Trophoblast cell (in vitro differentiated cells and primary cell): ENCODE measurements at places on chromosomes 16 and 17.

- DNase-seq: no peak
Measured at GRCh38 chr17:82786427-82786826, 34.6 kb downstream of the TBCD start.

GRCh38 chr17:73575470-73576221 is 68.6 kb downstream of the SDK2 start:
- no peak for DNase-seq

DNA sequence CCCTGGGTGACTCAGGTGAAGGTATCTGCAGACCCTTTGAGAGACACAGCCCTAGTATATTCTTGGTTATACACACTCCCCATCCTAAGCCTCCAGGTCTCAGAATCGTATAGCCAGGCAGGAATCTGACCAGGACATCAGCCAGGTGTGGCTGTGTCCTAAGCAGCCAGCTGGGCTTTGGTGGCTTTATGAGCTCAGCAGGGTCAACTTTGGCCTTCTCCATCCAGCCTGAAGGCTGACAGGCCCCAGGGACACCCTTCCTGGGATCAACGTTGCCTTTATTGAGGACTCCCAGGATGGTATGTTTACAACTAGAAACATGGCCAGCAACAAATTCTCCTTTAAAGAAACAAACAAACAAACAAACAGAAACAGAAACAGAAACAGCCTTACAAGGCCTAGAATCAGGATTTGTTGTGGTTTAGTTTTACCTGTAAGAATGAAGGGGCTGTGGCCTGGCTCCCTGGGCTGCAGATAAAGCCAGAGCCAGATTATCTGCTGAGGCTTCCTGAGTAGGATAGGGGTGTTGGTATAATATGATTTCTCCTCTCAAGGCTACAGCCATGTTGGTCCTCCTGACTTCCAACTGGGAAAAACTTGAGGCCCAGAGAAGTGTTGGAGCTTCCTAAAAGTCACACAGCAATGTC is 8.5 kb downstream of the KIF19 start:
- DNase-seq: no peak

DNA sequence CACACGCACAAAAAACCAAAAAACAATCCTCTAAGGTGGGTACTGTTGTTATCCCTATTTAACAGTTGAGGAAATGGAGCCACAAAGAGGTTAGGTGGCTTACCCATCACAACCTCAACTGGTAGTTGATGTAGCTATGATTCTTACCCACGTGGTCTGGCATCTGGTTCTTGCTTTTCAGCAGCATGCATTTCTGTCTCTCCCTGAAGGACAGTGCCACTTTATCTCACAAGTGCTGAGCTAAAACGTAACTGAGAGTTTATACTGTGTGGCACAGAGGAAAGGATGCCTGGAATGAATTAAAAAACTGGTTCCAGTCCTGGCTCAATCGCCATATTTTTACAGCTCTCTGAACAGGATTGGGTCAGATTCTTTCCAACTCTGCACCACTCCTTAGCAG is 1.9 kb upstream of the CORO6 start:
- DNase-seq: peak; percentile 56

- DNase-seq: no peak
Measured at GRCh38 chr17:81542431-81543338, 9.5 kb downstream of the FAAP100 start.

GRCh38 chr16:55326261-55327092 is 2.5 kb downstream of the IRX6 start:
- no peak for DNase-seq

DNA sequence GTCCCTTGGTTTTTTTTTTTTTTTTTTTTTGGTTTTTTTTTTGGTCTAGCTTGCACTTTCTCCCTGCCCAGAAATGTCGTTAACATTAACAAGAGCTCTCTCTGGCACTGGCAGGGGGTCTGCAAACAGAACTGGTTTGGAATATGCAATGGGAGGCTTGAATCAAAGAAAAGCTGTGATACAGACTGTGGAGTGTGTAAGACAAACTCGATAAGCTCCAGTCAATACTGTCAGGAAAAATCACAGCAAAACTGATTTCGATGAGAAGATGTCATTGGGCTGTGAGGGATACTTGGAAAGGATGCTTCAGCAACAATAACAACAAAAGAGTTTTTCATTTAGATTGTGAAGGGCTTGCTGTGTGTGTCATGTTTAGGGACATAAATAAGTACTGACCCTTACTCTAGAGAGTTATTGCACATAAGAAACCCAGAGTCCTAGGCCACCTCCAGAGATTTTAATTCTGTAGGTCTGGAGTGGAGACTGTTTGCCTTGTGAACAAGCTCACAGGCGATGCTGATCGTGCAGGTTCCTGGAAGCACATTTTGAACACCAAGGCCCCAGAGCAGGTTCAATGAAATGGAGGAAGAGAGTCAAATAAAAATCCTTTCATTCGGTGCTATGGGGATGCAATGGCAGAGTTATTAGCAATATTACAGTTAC is 470.7 kb upstream of the RBFOX1 start:
- no peak for DNase-seq

DNA sequence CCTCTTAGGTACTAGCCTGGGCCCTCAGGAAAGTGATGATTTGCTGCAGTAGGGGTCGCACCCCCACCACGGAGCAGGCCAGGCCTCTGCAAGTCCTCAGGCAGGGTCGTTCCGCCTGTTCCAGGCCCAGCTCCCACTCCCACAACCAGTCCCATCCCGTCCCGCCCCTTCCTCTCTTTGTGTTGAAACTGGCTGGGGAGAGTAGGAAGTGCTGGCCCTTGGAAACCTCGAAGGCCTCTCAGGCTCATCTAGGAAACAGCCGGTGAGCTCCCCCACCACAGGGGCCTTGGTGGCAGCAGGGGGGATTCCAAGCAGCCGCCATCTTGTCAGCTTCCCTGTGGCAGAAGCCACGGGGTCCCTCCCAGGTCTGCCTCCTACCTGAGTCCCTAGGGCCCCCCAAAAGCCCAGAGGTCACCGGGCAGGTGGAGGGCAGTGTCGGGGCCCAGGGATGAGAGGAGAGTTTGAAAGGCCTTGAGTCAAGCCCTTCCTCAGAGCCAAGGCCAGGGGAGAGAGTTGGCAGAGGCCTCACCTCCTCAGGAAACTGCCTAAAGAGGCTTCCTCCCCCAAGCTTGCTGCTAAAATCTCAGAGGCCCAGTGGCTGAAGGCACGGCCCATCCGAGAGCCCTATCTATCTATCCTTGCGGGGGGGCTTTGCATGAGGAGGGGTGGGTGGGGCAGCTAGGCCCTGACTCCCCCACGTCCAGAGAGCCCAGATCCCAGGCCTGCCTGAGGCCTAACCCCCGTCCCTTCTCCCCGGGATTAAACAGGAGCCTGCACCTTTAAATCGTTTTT is 22.2 kb downstream of the MMP15 start:
- no peak for DNase-seq

GRCh38 chr17:51827140-51827539 is 331.4 kb downstream of the CA10 start:
- DNase-seq: no peak

DNA sequence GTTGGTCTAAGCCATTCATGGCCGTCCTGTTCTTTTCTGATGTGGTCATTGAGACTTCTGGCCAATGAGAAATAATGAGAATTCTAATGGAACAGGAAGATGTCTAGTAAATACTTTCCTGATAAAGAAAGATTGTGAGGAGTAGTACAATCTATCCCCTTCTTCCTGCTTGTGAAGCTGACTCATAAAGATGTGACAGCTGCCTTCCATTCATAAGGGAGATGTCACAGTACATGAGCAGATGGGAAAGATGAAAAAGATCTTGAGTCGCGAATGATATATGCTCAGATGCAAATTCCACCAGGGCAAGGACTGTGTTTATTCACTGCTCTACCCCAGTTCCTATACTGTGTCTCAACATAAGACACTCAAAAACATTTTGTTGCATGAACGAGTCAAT is 111.7 kb upstream of the FOXF1 start:
- DNase-seq: no peak

DNA sequence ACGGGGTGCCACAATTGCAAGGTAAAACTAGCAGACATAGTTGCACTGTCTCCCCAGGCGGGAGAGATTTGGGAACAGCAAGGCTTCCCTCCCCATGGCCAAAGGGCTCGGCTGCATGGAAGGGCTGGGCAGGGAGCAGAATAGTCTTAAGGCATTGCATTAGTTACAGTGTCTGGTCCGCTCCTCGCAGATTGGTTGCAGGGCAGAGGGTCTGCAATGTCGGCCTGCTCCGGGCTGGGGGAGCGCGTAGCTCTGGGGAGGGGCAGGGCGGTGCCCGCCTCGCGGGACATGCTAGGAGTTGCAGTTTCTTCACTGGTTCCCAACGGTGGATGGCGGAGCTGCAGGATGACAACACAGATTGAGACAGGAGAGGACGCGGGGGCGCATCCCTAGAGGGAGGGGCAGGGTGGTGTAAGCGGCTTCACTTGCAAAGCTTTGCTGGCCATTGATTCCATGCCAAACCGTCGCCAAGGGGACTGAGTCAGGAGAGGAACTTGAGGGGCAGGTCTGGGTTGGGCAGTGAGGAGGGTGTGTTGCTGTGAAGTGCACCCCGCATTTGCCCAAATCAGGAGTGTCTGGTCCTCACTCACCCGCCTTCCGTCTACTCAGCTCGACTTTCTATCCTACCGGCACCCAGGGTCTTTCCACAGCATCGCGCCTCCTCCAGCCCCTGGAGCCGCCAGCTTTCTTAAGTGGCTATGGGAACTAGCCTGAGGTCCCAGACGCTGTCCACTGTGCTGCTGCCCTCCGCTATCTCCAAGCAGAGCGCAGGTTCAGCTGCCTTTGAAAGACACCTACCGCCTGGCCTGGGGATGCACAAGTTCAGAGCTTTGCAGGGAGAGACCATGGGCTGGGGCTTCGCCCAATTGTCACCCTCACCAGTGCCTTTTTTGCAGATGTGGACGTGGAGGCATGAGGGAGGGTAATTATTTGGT is 1748.9 kb downstream of the TP53TG3F start:
- DNase-seq: no peak

DNA sequence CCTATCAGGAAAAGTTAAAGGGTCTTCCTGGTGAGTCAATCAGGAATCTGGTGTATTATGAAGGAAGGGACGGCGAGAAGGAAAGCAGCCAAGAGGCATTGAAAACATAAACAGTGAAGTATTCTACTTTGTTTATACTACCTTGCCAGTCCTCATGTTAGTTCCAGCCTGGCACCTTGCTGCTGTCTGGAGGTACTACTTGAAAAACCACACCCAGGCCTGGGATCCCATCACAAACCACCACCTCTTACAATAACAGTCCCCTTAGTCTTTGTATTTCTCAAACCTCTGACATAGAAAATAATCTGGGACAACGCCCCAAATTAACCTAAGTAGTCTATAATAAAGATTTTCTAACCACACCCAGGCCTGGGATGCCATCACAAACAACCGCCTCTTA is 676.7 kb upstream of the SOX9 start:
- no peak for DNase-seq

- DNase-seq: peak; percentile 94
Measured at GRCh38 chr16:69064124-69064763, 41.2 kb upstream of the HAS3 start.

GRCh38 chr16:74448990-74449389 is 27.7 kb upstream of the CLEC18B start:
- DNase-seq: peak; percentile 30
